Activated CD4-positive, alpha-beta T cell treated with anti-CD3 and anti-CD28 coated beads for 4 hours (primary cell): ENCODE measurements at places on chromosomes 11 and 22.

DNA sequence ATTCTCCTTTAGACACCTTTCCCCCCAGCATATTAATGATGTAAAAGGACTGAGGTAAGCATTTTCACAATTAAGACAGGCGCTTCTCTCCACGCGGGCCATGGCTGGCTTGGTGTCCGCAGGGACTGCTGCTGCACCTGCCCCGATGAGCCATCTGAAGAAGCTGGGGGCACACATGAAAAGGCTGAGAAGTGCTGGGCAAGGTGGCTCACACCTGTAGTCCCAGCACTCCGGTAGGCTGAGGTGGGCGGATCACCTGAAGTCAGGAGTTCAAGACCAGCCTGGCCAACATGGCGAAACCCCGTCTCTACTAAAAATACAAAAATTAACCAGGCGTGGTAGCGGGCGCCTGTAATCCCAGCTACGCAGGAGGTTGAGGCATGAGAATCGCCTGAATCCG, 21.3 kb downstream of the KRTAP5-6 start:
- no peak for DNase-seq

- DNase-seq: no peak
Observed at GRCh38 chr22:32882774-32883530, 81.4 kb downstream of the TIMP3 start.

DNA sequence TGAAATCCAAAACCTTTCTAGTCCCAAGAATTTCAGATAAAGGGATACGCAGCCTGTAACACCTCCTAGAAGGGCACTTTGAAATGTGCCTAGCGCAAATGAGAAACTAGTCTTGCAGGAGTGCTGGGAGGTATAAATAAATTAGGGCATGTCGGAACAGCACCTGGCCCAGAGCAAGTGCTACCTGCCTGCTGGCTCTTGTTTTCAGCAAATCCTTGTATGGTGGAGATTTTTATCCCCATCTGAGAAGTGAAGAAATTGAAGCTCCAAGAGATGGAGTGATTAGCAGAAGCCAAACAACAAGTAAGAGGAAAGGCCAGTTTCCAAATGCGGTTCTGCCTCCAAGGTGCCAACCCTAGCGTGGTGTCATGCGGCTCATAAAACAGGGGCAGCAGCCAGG, 36.7 kb upstream of the TFIP11 start:
- DNase-seq: no peak

DNA sequence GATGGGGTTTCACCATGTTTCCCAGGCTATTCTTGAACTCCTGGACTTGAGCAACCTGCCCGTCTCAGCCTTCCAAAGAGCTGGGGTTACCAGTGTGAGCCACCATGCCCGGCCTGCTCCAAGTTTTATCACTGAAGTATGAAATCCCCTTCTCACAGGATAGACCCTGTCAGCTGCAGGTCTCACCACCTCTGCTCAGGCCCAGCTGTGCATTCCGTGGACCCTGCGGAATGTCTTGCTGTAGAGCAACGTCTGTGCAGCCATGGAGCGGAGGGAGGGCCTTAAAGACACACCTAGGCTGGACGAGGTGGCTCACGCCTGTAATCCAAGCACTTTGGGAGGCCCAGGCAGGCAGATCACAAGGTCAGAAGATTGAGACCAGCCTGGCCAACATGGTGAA, 625.4 kb downstream of the BRD1 start:
- no peak for DNase-seq

- no peak for DNase-seq
Observed at GRCh38 chr11:75118577-75118976, 21.9 kb upstream of the OR2AT4 start.
